AG04449 (cell line): ENCODE measurements at places on chromosomes 5 and 9.

GRCh38 chr5:78549043-78549442, 99.5 kb downstream of the LHFPL2 start:
- no peak for DNase-seq

DNA sequence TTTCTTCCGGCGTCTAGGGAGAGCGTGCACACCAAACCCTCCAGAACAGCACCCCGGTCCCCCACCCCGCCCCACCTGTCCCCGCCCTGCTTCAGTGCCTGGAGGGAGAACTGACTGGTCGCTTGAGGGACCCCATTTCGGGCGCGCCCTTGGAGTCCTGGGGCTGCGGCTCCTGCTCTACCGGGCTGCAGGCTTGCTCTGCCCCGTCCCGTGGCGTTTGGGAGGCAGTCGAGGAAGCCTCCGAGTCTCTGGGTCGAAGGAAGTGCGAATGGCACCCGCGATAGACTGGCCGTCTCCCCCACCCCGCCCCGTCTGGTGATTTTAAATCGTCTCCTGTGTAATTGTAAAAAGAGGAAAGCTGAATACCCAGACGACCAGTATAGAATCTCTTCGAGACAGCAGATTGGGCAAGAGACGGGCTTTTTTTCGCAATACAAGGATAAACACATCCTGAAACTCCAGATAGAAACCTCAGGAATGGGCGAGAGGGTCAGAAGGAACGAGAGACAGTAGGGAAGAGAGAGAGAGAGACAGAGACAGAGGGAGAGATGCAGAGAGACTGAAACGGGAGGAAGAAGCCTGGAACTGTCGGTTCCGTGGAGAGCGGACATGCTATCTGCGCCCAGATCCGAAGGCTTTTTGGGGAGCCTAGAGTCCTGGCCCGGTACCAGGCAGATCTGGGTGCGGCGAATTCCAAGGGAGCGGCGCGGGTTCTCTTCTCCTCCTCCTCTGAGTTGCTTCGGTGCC, 9.9 kb downstream of the PRDM6 start:
- DNase-seq = no peak

GRCh38 chr5:134063188-134063820, 51.2 kb upstream of the TCF7 start:
- no peak for DNase-seq

DNA sequence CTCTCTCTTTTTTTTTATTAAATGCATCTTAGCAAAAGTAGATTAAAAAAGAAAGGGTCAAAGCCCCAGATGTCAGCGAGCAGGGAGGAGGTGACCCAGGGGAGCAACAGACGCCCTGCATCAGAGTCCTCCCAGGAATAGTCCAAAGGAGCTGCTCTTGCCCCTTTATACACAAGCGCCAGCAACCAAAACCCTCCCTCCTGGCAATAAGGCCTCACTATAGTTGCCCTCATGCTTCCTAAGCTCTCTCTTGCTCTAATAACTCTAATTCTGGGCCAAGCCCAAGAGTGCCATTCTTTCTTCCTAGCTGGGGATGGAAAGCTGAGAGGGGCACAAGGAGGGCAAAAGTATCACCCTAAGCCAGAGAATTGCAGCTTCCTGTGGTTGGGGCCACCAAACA, 26.3 kb downstream of the PCDHGC5 start:
- DNase-seq = no peak

DNA sequence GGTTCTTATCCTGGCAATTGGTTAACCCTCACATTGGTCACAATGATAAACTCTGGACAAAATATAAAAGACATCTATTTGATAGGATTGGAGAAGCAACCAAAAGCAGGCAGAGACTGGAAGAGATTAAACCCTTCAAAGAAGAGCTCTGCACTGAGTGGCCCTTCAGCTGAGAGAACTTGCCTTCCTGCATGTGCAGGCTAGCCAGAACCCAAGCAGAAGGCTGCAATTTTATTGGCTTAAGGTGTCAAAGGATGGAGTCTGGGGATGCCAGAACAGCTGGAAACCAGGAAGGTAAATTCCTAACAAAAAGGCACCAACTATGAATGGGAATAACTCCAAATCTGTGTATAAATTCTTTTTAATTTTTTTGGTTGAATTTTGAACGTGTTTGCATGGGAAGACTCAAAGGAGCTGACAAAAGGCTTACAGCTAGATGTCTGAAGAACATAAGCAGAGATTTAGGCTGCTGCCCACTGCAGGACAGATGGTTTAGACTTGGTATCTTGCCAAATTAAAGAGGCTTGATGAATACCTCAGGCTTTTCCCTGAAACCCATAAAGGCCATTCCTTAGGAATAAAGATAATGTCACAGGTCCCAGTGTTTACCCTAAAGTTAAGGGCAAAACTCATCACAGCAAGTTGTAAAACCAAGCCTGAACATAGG, 66.3 kb downstream of the NR2F1 start:
- no peak for DNase-seq

DNA sequence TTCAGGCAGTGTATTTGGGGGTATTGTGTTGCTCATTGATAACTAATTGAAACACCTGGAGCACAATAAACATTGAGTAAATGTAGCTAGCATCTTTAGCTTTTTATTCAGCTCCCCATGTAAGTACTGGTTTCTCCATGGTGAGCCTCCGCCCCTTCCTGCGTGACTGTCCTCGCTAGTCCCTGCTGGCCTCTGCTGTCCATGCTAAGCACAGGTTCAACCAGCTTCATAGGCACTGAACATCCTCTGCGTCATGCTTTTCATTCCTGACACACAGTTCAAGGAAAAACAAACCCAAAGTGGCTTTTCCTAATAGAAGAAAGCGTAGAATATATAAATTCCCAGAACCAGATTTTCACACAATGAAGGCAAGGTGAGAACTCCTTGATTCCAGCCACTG, 27.3 kb upstream of the DAP start:
- no peak for DNase-seq

DNA sequence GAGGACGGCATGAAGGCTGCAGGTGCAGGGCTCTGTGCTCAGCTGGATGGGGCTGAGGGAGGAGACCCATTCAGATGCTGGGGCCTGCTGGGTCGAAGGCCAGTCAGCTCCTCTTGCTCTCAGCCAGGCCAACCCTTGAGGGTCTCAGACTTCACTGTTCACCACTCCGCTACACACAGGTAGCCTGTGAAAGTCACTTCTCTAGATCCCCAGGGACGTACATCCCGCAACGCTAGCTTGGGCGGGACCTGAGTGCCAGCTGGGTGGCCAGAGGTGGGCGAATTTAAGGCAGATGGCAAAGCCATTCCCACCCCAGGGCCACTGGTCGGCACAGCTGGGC, 42.2 kb upstream of the FCN1 start:
- DNase-seq = no peak

GRCh38 chr5:40619421-40619820, 60.3 kb upstream of the PTGER4 start:
- no peak for DNase-seq

- no peak for DNase-seq
Observed at GRCh38 chr5:28344836-28345433, 1306.5 kb upstream of the CDH9 start.

DNA sequence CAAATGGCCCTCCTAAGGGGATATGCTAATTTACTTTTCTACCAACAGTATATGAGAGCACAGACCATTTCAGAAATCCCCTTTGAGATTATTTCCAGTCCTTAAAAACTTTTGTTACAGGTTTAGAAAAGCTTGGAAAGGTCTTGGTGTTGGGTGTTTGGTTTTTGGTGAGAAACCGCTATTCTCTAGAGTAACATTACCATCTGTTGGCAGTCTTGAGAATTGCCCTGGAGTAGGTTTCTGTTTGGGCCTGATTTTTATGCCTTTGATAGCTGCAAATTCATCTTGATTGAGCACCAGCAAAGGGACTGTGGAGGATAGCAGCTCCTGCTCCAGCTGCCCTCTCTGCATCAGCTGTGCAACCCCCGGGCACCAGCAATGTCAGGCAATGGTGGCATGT, 8.0 kb downstream of the NUDT2 start:
- no peak for DNase-seq

GRCh38 chr5:168282120-168282519, 9.3 kb upstream of the WWC1 start:
- DNase-seq = peak; percentile 38

GRCh38 chr9:136761545-136761981, 2.8 kb downstream of the LCN15 start:
- DNase-seq = no peak

DNA sequence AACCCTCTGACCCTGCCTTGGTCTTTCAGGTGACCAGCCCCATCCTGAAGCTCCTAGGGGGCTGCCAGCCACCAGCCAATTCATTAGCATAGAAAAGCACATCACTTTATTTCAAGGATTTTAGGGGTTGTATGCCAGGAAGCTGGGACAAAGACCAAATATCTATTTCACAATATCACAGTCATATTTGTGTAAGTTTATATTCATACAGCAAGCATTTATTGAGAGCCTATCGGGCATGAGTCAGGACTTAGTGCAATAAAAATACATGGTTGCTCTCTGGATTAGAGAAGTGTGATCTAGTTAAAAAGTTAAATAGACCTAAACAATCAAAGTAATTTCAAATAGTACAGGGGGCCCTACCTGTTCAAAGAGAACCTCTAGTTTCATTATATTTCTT, 113.8 kb downstream of the ERCC6L2 start:
- DNase-seq = no peak

DNA sequence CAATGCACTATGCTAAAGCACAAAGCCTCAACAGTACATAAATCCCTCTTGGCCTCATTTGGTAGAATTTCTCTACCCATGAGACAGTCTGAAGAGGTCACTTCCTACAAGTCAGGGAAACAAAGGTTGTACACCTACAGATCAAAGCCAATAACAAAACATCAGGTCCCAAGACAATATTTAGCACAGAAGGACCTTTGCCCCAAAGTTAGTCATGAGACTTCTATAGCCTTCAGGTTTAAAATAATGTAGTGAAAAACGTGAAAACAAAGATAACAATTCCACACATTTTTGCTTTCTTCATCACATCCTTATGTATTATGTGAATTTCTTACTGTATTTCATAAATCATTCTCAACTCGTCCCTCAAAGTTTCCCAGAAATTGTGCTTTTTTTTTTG, 15.8 kb downstream of the AFF4 start:
- peak; percentile 12 for DNase-seq

GRCh38 chr5:58090704-58091103, 369.2 kb downstream of the PLK2 start:
- no peak for DNase-seq

GRCh38 chr5:42586625-42587024, 163.4 kb downstream of the GHR start:
- DNase-seq = no peak

GRCh38 chr5:113250341-113250953, 184.3 kb downstream of the TSSK1B start:
- peak; percentile 12 for DNase-seq

GRCh38 chr9:120066315-120066714, 513.7 kb downstream of the CDK5RAP2 start:
- DNase-seq = no peak

- DNase-seq = no peak
Observed at GRCh38 chr9:95242613-95243012, 74.9 kb downstream of the FANCC start.

DNA sequence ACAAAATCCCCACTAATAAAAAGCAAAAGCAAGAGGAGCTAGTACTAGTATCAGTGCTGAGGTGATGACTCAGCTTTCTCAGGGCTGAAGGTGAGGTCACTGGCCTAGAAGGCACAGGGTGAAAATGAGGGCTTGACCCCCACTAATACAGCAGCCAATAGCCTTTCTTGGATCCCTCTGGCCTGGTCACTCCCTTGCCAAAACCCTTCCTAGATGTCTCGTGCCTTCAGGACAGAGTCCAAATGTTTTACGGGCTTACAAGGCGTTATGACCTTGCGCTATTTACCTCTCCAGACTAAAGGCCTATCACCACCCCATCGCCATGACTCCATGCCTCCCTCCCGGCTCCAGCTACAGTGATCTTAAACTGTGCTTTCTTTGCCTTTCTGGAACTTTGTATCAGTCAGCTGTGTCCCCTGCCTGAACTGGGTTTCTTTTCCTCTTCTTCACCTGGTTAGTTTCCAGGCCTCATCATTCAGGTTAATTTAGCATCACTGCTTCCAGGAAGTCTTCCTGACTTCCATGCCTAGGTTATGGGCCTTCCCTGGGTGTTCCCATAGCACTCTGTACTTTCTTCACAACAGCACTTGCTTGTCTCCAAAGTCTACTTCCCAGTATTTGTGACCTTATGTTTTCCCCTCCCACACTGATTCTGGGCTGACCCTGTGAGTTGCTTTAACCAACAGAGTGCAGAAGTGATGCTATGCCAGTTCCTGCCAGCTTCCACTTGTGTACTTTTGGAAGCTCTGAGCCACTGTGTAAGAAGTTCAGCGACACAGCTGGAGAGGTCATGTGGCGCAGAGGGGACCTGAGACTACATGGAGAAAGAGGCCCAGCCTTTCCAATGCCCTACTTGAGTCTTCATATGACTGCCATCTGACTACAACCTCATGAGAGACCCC, 4.2 kb upstream of the DELE1 start:
- no peak for DNase-seq

DNA sequence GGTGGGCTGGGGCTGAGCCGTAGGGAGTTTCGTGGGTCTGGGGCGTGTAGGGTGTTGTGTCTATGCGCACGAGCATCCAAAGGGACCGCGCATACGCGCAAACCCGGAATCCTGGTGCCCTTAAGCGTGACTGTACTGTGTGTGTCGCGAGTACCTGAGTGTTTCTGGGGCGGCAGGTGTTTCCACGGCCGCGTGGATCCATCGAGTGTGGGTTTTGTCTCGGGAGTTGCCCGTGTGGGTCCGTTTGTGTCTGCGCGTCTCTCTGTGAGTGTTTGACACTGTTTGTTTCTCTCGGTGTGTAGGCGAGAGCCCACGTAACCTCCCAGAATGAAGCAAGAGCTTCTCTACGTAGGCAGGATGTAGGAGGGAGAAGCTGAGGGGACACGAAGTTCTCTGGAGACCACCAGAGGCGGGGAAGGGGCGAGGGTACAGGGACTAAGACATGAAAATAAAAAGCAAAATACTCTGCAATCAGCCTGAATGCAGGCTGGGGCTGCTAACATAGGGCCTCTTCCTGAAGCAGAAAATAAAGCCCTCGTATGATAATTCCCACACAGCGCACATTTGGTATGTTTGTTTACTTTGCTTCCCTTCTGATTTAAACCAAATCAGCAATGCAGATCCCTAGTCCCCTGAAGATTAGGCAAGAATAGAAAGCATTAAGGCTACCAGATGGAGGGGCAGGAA, 588 bp upstream of the BRINP1 start:
- DNase-seq = no peak

DNA sequence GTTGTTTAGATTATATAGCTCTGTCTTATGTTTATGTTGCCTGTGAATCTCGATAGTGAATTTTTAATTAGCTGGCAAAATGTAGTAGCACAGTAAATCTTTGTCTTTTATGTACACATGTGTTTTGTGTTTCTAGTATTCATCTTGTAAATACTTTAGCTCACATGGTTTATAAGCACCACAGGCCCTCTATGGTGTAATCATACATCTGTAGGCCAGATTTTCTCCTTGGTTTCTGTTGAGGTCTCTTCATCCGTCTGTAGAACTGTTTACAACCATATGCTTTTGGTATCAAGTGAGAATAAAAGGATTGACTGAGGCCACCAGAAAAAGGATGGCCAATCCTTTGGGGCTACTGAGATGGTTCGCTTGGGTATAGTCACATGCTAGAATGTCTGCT, 45.0 kb downstream of the PRR16 start:
- no peak for DNase-seq

- no peak for DNase-seq
Observed at GRCh38 chr5:99060306-99061261, 131.8 kb upstream of the CHD1 start.

GRCh38 chr5:104049752-104050151, 487.2 kb upstream of the NUDT12 start:
- DNase-seq = no peak

GRCh38 chr5:175798626-175799025, 72.8 kb upstream of the CPLX2 start:
- DNase-seq = no peak
